ENCODE measurements at places on chromosomes 3 and 15.

DNA sequence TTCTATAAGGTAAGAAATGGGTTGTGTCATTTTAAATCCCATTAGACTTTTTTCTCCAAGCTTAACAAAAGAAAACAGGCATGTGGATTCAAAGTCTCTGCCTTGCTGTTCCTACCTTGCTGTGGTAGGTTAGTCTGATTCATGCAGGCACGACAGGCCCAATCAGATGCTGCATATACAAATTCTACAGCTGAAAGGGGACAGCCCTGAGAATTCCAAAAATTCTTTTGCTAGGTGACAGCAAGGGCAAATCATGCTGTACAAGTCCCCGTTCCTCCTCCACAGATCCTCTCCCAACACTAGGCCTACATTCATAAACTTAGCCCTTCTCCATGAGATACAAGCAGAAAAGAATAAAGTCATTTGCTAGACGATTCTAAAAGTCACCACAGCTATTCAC lies 161.2 kb upstream of the THBS1 start:
- no peak for DNase-seq

DNA sequence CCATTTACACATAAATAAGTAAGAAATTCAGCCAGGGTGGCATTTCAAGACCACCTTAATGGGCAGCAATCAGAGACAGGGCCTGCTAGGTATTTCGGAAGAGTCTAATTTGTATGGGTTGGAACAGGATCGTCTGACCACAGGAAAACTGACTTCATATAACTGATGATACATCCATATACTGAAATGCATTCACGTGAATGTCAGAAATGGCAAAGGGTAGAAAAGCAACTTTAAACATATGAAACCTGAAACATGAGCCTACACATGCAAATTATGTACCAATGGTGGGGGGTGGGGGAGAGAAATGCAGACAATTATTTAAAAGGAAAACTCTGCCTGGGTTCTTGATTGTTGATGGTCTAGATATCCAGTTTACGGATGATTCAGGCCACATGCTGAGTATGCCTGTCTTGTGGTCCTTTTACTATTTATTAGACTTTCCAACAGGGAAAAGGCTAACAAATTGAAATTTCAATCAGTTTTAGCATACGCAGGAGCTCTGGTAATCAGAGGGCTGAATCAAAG lies 582.2 kb downstream of the FOXP1 start:
- DNase-seq, result no peak

- no peak for DNase-seq
These were observed 27.5 kb downstream of the APBA2 start for GRCh38 chr15:28913171-28913765.

GRCh38 chr15:76328958-76329357 lies 7.6 kb upstream of the ISL2 start:
- DNase-seq, result no peak

- DNase-seq, result no peak
These were observed 24.7 kb downstream of the PDHB start for GRCh38 chr3:58408906-58409305.

- DNase-seq, result no peak
These were observed 17.8 kb upstream of the TXNRD3 start for GRCh38 chr3:126672741-126673140.

- DNase-seq, result no peak
These were observed 106.5 kb upstream of the SATB1 start for GRCh38 chr3:18531662-18532061.

DNA sequence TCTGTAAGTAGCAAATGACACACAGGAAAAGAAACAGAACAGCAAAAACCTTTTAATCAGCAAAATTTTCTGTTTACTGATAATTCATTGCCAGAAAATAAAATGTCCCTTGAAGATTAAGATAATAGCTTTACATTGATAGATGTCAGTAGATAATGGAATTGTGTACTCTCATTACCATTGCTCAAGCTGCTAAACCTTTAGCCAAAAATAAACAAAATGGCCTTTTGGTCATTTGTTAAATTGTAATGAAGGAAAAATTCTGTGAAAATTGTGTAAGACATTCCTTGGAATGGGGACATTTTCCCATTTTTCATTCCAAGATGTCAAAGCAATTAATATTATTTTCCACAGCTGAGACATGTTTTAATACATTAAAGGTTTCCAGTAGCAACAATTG lies 189.8 kb downstream of the PLOD2 start:
- no peak for DNase-seq

DNA sequence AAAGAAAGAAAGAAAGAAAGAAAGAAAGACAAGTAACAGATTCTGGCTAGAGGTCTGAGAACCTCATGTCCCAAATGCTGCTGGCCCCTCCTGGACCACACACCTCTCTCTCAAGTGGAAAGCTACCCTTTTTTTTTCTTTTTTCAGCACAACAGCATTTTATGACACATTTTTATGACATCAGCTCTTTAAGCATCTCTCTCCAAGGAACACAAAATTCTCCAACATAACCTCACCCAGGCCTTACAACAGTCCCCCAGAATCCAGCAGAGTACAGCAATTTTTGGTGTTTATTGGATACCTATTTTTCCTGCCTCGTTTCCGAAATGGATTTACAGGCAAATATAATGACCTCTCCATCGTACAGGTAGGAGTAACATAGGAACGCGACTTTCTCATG lies 11.2 kb upstream of the NTRK3 start:
- no peak for DNase-seq

GRCh38 chr3:135871311-135871710 lies 94.2 kb upstream of the PPP2R3A start:
- no peak for DNase-seq

DNA sequence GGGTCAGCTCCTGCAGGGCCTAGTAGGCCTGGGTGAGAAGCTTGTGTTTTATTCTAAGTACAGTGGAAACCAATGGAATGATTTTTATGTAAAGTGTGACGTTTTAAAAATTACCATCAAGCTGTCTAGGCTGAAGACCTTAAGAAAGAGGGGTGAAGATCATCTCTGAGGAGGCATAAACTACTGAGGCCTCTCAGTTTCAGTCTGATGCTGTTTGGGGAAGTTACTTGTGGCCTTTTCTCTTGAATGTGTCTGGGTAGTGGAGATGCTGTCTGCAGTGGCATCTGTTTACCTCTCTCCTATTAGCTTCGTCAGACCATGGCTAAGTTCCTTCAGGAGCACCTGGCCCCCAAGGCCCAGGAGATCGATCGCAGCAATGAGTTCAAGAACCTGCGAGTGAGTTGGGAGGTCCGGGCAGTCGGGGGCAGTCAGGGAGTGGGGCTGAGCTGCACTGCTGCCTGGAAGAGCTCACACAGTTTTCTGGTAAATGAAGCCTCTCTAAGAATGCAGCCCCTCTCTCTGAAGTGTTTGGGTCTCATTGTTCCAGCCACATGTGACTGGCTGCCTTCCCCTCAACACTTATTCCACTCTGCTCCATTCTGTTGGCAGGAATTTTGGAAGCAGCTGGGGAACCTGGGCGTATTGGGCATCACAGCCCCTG lies 1.9 kb downstream of the IVD start:
- no peak for DNase-seq

DNA sequence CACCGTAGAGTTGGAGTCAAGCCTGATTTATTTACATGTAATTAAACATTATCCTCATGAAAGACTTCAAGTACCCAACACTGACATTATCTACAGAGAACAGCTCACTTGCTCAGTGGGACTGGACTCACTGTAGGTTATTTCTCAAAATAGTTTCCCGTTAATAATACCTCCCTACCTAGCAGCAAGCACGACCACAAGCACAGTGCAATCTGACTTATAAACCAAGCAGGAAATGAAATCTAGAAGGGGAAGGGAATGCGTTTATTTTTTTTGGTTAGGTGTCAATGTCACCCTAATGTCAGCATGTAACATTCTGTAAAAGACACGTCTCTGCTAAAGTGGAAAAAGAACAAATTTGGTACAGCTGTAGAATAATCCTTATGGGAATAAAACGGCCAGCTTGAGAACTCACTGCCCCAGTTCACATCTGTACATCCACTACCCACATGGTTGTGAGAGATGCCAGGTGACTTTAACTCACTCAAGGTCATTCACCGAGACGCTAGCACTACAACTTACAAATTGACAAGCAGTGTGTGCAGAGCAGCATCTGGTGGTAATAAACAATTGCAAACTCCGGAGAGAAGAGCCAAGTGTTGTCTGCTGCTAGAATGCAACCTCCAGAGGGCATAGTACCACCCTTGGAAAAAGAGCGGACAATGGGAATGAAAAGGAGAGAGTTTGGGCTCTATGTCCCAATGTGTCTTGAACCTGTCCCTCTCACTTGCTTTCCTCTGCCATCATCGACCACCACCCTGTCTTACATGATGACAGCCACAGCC lies 242.5 kb downstream of the CADPS start:
- no peak for DNase-seq

DNA sequence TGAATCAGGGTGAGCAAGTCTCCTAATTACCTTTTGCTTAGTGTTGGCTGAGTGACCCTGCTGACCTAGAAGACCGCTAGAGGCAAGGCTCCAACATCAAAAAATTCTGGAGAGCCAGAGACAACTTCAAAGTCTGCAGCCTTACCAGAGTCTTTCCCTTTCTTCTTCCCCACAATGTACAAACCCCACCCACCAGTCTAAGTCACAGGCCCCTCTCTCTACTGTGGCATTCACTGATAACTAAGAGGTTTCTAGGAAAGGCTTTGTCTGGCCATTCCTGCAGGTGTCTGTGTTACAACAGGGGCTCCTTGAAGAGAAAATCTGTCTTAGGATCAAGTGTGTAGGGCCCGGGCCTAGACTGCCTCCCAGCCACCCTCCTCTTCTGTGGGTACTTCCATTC lies 525 bp downstream of the MYH15 start:
- DNase-seq, result no peak

GRCh38 chr3:47097864-47098263 lies 66.0 kb downstream of the SETD2 start:
- DNase-seq, result no peak

DNA sequence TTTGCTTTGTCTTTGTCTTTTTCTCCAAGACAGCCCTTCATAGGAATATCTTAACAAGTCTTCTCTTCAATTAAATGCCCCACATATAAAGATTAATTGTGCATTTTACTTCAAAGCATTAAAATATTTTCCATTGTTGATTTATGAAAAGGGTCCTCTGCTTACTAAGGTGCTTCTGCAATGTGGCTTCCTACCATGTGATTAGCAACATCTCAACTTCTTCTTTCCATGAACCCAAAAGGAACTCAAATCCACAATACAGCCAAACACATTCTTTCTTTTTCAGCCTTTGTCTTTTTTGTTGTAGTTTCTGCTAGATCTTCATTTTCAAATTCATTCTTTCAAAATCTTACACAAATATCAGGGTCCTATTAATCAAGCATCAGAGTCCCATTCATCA lies 309.2 kb downstream of the NSUN3 start:
- DNase-seq, result no peak

GRCh38 chr3:37909067-37909911 lies 47.6 kb downstream of the CTDSPL start:
- no peak for DNase-seq

DNA sequence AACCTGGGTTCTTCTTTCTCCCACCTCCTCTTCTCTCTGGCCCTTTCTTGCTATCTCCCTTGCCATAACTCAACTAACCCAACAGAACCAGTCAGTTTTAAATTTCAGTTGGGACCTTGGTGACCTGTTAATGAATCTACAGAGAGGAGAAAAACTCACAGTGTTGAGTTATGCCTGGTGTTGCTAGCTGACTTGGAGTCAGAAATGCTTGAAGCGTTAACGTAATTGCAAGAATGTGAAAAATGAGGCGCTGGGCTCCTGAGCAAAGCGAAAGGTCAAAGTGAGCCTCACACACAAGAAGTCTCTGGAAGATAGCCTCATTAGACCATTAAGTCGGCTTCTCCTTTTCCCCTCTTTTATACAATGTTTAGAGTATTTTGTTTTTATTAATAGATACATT lies 18.4 kb downstream of the MEIS2 start:
- DNase-seq, result no peak

GRCh38 chr3:194312743-194313281 lies 38.3 kb downstream of the CPN2 start:
- no peak for DNase-seq

GRCh38 chr3:69878254-69878653 lies 121.3 kb upstream of the SAMMSON start:
- DNase-seq, result no peak

- no peak for DNase-seq
These were observed 8.4 kb downstream of the GOLM2 start for GRCh38 chr15:44296625-44297524.

GRCh38 chr3:170869645-170870593 lies at the start of gene RPL22L1:
Gene RPL22L1, minus strand, starts transcription at chr3:170870195. Its CDS starts 28 bp downstream, at chr3:170870167.
- peak; percentile 91 for DNase-seq

GRCh38 chr3:5012367-5012766 lies 33.1 kb downstream of the BHLHE40 start:
- no peak for DNase-seq

GRCh38 chr3:191889756-191890155 lies 428.8 kb downstream of the PYDC2 start:
- DNase-seq, result no peak

- peak; percentile 16 for DNase-seq
These were observed 52.0 kb upstream of the ULK4 start for GRCh38 chr3:42013691-42014457.

- no peak for DNase-seq
These were observed 19.7 kb downstream of the CEMIP start for GRCh38 chr15:80798911-80799310.

GRCh38 chr3:83902787-83903533 lies 1055.8 kb upstream of the CADM2 start:
- no peak for DNase-seq

- no peak for DNase-seq
These were observed 170.3 kb downstream of the MOBP start for GRCh38 chr3:39637807-39638206.

DNA sequence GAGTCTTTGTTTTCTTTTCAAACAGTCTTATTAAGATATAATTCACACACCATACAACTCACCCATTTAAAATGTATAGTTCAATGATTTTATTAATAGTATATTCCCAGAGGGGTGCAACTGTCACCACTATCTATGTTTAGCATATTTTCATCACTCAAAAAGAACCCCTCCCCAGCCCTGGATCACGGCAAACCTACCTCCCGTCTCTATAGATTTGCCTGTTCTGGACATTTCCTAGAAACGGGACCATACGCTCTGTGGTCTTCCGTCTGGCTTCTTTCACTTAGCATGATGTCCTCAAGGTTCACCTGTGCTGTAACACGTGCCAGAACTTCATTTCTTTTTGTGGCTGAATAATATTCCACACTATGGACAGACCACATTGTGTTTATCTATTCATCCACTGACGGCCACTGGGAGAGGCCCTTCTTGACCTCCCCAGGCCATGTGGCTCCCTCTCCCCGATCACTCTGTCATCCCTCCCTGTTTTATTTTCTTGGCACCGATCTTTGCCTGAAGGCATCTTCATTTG lies 56.4 kb downstream of the IQSEC1 start:
- DNase-seq, result no peak

DNA sequence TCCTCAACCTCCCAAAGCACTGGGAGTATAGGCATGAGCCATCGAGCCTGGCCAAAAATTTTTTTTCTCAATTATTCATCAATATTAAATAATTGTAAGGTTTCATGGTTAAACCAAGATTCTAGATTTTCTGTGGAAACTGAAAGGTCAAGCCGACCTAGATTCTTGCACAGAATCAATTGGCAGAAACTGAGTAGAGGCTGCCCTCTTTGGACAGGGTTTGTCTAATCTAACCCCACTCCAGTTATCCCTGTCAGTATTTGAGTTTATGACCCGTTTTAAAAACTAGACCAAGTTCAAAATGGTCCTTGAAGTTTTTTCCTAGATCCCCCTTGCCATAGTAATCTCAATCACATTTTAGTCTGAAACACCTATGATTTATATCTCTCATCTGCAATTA lies 8.6 kb upstream of the ADAM10 start:
- no peak for DNase-seq

Measured in activated CD4-positive, alpha-beta T cell treated with anti-CD3 and anti-CD28 coated beads, Interleukin-2, amount 50 U/mL, for 24 hours (primary cell).